Stimulated activated CD8-positive, alpha-beta memory T cell treated with anti-CD3 and anti-CD28 coated beads, Interleukin-7, amount 100 ng/mL, for 1 hour (primary cell): ENCODE measurements at places on chromosomes 11 and 22.

- no peak for DNase-seq
Observed at GRCh38 chr11:11146830-11147229, 206.2 kb downstream of the CSNK2A3 start.

- DNase-seq = no peak
Observed at GRCh38 chr11:128689591-128689947, 4.3 kb upstream of the FLI1 start.

- DNase-seq = no peak
Observed at GRCh38 chr11:128180441-128181087, 406.8 kb downstream of the ETS1 start.

DNA sequence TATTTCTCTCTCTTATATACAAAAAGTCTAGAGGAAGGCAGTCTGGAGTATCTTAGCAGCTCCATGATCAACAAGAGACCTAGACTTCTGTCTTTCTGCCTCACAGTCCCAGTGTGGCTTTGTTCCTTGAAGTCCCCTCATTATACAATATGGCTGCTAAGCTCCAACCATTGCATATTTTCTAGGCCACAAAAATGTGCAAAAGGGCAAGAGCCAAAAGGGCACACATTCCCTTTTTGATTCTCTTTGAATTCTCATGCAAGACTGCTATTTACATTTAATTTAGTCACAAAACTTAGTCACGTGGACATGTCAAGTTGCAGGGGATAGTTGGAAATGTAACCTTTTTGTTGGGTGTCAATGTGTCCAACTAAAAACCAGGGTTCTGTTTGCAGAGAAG, 64.2 kb upstream of the OLFML1 start:
- no peak for DNase-seq

- DNase-seq = no peak
Observed at GRCh38 chr22:19867617-19868016, 12.9 kb upstream of the GNB1L start.

DNA sequence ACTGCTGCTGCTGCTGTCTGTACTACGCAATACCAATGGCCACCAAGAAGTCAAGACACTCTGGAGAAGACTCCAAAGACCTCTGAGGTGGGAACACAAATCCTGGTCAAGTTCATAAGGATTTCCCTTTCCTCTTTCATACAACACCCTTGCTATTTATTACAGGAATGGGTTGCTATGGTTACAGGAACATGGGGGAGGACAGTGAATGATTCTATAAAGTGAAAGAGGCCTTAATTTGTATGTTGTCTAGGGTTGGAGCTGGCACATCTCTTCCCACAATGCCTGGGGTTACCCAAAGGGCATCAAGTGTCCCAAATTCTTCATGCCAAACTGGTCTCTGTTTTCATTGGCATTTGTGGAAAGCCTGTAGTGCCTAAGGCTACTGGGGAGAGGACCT, 11.4 kb upstream of the SEC14L3 start:
- no peak for DNase-seq

GRCh38 chr11:106475181-106475580, 397.7 kb downstream of the AASDHPPT start:
- DNase-seq = no peak

GRCh38 chr11:74397501-74398243, 561 bp downstream of the PGM2L1 start:
- DNase-seq = no peak

DNA sequence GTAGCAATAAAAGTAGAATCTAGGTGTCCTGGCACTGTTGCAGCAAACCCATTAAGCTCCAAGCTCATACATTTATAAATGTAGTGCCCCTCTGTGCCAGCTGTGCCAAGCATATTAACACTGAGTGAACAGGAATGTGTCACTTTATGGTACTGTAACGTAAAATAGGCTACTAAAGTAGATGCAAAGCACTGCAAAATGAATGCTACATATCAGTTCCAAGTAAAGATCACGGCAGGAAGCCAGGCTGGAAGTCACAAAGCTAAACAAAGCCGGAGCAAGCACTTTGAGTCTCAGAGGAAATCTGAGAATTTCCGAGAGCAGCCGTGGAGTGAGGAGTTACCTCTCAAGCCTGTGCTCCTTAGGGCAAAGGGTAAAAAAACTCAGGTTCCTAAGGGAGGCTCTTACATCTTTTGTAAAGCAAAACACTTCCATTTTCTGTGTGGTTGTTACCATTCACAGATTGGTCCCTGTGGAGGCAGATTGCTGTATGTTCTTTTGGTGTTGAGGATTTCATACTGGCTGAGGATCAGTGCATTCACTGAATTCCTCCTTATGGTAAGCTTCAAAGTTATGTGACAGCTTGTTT, 85.7 kb downstream of the WNT11 start:
- no peak for DNase-seq

DNA sequence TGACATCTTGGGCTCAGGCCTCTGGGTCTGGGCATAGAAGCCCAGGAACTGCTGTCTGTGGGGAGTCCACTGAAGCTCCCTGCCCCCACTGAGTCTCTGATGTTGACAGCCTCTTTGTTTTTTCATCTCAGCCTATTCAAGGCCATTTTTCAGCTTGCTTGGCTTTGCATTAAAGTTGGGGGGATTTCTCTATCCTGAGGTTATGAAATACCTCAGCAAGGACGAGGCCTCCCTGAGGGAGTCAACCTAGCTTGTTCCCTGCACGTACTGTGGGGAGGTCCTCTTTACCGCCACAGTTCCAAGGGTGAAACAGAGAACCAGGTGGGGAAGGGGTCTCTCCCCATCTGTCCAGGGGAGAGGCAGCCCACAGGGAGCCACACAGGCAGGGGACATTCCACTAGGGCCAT, 8.4 kb downstream of the KCNQ1OT1 start:
- no peak for DNase-seq

- DNase-seq = no peak
Observed at GRCh38 chr11:123570939-123571580, 83.4 kb downstream of the SCN3B start.

DNA sequence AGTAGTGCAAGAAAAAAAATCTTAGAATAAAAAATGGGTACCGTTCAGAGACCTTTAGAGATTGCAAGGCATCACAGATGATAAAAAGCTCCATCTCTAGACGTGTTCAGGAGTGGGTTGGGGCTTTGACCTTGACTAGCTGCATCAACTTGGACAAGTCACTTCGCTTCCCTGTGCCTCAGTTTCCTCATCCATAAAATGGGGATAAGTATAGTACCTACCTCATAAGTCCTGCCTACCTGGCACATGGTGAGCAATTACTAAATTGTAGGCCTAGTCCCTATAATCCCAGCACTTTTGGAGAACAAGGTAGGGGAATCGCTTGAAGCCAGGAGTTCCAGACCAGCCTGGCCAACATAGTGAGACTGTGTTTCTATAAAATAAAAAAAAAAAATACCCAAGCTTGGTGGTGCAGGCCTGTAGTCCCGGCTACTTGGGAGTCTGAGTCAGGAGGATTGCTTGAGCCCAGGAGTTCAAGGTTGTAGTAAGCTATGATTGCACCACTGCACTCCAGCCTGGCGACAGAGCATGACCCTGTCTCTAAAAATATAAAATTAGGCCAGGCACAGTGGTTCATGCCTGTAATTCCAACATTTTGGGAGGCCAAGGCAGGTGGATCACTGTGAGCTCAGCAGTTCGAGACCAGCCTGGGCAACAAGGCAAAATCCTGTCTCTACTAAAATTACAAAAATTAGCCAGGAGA, 6.0 kb upstream of the F2 start:
- no peak for DNase-seq

DNA sequence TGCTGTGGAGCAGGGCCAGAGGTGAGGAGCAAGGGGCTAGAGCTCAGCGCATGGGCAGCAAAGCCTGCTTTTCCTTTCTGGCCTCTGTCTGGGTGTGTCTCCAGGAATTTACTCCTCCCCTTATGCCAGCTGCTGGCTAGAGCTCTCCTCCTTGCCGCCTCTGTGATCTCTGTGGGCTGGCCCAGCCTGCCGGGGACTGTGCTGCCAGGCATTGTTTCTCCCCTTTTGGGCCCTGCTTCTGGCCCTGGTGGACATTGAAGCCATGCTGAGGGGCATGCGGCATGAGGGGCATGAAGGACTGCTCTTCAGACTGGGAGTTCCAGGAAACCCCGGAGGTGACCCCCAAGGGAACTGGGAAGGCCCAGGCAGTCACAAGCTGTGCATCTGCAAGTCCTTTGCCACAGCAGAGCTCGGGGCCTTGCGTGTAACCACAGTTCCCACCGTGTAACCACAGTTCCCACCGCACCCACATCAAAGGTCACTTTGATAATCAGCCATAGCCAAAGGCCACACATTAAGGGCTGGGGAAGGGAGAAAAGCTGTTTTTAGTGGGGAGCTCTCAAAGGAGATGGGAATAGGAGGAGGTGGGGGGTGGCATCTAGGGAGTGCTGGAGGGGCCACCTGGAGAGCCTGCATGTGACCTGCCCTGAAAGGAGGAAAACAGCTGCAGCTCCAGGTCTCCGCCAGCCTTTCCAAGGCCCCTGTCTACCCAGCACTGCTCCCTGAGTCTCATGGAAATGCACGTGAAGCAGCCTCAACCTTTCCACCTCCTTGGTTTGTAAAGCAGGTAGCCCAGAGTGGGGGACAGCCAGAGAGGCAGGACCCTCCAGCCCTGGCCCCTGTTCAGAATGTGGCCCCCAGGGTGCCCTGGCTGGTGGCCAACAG, 62.3 kb downstream of the PPFIBP2 start:
- no peak for DNase-seq

DNA sequence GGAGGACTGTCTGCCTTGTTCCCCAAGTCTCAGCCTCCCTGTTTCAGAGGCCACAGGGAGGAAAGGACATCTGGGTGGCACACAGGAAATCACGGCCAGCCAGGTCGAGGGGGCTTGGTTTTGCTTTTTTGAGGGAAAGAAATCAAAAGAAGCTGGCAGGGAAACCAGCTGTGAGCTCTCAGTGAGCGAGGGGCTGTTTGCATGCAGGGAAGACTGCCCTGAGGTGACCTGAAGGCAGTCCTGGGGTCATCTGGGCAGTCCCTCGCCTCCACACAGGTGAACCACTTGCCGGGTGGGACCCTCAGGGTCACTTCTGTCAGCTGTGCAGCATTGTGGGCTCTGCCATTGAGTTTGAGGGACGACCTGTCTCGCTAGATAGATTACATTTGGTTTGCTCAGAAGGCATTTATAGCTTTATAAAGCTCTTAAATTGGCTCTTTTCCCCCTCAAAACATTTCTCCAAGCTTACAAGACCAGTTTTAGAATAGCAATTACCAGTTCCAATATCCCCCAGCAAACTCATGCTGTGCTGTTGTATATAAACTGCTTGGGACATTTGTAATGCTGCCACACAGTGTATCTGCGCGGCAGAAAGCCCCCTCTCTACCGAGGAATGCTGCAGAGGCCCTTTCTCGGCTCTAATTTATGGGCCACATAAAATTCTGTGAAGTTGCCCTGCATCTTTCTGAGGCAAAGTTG, 28.3 kb downstream of the PKNOX2 start:
- DNase-seq = no peak

DNA sequence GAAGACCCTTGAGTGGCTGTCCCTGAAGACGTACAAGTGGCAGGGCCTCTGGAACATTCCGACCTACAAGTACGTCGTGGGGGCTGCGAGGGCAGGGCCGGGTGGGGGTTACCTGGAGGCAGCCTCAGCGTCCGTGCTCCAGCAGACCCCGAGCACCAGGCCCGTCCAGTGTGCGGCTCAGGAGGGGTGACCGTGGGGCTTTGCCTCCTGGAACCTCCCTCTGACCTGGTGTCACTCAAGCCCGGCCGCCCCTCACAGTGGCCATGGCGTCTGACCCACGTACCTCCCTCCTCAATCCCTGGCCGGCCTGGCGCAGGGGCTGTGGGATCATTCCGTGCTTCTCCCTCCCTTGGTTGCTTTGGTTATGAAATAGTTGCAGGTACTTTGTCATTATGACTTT, 18.5 kb downstream of the RNH1 start:
- DNase-seq = no peak

DNA sequence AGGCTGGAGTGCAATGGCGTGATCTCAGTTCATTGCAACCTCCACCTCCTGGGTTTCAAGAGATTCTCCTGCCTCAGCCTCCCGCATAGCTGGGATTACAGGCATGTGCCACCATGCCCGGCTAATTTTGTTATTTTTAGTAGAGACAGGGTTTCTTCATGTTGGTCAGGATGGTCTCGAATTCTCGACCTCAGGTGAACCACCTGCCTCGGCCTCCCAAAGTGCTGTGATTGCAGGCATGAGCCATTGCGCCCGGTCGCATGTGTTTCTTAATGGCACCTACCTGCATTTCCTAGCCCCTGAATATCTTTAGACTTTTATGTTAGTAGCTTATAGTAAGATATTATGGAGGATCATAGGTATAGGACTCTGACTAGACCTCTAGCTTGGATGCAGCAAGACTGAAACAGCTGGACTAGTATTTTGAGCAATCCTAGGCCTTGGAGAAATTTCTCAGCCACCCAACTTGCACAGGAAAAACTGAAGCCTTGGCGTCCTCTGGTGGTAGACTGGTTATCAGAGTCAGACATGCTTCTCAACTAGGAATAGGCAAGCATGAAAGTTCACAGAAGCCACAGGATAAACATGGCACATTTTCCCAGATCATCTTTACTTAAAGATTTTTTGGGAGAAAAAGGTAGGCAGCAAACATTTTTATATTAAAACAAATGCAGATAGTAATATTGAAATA, 22.7 kb upstream of the C1QTNF4 start:
- DNase-seq = no peak

- no peak for DNase-seq
Observed at GRCh38 chr11:71988050-71988449, 10.7 kb upstream of the IL18BP start.

- DNase-seq = no peak
Observed at GRCh38 chr11:97516688-97517087, 1126.9 kb downstream of the JRKL start.

- no peak for DNase-seq
Observed at GRCh38 chr11:44980533-44981427, 30.1 kb upstream of the TP53I11 start.
